ENCODE measurements at places on chromosomes 12 and 14.

GRCh38 chr12:110284597-110284996, 3.5 kb downstream of the ATP2A2 start:
- DNase-seq = no peak

DNA sequence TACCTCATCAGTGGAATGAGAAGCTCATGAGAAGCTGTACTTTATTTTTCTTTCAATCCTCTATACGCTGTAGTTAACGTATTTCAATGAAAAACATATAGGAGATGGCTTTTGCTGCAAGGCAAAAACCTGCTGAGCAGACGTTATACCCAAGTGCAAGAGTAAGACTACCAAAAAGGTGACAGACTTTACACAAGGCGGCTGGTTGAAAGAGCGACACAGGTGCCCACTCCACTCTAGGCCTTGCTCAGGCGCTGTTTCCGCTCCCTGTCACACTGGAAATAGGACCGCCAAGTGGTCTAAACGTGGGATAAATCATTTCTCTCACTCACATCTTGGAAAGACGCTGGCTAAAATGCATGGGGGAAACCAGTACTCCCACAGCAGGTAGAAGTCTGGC, 54.5 kb downstream of the PPP2R5C start:
- DNase-seq = no peak

GRCh38 chr12:69840727-69841126, 15.7 kb downstream of the MYRFL start:
- DNase-seq = no peak

DNA sequence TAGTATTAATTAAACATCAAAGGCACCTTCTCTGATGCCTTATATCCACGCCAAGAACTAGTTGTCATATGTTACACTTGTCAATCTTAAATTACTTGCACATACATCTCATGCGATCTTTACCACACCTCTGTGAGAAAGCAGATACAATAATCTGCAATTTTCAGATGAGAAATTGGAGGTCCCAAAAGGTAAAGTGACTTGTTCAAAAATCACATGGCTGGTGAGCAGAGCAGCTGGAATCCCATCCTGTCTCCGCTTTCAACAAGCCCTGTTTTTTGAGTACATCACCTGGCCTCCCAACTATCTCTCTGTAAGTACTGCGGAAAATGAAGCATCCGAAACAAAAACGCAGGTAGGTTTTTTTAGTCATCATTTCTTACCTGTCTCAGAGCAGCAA, 203.4 kb upstream of the FOXN3 start:
- no peak for DNase-seq

GRCh38 chr14:87233806-87234384, 759.1 kb downstream of the GALC start:
- no peak for DNase-seq

DNA sequence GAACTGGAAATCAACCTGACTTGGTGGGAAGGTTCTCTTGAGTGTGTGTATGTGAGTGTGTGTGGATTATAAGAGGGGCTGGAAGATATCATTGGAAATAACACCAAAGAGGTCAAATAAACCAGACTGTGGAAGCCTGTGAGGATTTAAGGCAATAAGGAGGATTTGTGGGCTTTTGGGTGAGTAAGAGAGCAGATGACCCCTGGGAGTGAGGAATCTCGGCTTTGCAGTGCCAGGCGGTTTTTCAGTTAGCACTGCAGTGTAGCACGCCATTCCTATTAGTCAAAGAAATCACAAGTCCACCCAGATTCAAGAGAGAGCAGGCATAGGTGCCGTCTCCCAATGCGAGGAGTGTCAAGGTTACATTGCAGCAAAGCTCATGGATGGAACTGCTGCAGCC, 63.3 kb downstream of the CALM1 start:
- DNase-seq = no peak

DNA sequence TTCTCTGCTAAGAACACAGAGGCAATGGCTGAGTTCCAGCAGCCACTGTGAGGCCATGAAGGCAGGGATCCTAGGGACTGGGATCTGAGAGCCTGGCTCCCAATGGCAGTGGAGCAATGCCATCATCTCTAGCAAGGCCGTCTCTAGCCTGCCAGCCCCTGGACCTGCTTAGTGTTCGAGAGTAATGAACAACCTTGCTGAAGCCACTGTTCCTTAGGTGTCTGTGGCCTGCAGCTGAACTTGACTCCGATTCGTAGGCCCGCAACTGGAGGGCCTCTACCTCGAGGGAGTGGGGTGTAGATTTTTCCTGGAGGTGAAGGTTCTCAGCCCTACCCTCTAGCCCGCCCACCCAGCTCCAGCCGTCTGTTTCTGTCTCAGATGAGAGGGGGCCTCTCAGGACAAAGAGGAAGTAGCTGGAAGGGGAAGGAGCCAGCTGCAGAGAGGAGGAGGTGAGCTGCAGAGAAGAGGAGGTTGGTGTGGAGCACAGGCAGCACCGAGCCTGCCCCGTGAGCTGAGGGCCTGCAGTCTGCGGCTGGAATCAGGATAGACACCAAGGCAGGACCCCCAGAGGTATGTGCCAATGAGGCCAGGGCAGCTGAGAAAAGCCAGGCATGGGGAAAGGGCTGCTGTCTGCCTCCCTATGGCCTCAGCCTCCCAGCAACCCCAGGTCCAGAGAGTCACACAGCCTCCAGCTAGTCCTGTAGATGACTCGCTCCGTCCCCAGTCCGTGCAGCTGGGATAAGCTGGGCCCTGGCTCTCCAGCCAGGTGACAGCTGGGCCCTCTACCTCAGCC, at the start of gene PLD4:
TSS of gene PLD4 (plus strand) at position 459 of the 793 bp plus-strand sequence. CDS start 2,262 bp downstream, outside the sequence.
- no peak for DNase-seq

DNA sequence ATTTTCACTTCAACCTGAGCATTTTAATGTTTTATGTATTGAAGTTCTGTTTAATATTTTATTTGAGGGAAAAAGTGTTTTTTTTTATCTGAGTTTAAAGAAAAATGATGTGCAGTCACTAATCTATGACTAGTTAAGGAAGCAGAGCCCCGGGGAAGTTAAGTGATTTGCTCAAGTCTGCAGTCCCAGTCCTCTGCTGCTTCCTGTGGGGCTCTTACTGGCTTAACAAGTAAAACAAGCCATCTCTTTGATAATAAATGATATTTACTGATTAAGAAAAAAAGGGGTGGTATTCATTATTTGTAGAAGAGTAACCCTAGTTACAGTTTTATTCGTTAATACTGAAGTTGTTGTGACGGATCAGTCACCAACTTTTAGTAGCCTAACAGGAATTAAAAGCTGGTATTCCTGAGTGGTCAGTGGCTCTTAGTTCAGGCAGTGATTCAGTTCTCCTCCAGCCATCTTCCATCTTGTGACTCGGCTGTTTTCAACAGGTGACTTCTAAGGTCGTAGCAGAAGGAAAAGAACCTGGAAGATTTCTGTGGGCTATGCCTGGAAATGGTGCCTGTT, 21.7 kb downstream of the BICDL1 start:
- no peak for DNase-seq

GRCh38 chr12:59634254-59634653, 38.4 kb downstream of the SLC16A7 start:
- no peak for DNase-seq

- DNase-seq = no peak
Measured at GRCh38 chr14:23568021-23568599, 519 bp upstream of the AP1G2 start.

GRCh38 chr14:41749429-41749828, 142.8 kb downstream of the LRFN5 start:
- DNase-seq = no peak

- no peak for DNase-seq
Measured at GRCh38 chr14:70527501-70528105, 7.2 kb downstream of the ADAM20 start.

GRCh38 chr12:52521568-52522266, 1.5 kb upstream of the KRT5 start:
- DNase-seq = no peak

- no peak for DNase-seq
Measured at GRCh38 chr12:109727746-109728726, 14.4 kb downstream of the FAM222A start.

DNA sequence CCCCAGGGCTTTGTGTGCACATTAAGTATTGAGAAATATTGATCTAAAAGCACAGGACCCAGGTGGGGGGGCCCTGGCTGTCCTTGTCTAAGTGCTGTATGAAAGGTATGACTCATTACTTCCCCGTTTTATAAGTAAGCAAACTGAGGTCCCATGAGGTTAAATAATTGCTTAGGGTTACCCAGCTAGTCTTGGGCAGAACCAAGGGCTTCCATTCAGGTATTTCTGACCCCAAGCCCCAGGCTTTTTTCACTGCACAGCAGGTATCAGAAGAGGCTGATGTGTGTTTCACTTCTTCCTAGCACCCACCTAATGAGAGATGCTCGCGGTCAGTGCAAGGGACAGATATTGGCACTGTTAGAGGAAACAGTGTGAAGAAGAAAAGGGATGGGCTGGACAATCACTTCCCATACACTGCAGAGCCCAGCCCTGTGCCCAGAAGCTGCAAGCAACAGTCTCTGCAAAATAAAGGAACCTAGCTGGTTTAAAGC, 4.7 kb upstream of the TC2N start:
- DNase-seq = no peak

DNA sequence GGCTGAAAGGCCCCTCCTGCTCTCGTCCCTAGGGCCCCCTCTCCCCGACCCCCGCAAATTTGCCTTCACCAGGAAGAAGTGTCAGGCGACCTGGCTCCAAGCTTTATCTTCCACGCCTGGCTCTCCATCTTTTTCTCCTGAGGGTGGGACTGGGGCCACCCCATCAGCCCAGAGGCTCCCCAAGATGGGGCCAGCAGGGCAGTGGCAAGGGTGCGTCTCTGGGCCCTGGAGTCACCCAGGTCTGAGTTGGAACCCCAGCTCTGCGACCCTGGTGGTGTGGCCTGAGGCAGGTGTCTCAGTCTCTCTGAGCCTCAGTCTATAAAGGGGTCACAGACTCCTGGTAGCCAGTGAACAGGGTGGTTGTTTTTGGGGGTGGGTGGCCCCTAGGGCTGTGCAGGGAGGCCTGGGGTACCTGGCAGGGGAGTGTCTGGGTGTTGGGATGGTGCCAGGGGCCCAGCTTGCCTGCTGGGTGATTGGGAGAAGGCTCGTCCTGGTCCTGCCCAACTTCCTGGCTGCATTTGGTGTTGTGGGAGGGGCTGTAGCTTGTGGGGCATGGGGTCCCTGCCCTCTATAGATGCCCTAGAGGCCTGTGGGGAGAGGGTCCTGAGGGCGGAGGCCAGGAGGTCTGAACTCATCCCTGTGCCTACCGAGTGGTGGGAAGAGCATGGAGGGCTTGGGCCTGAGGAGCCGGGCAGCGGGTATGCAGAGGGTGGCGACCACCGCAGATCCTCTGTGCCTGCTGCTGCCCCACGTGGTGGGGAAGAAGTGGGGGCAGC, 7.6 kb downstream of the KIF26A start:
- DNase-seq = no peak

GRCh38 chr12:104657726-104658484, 201.2 kb downstream of the CHST11 start:
- no peak for DNase-seq

GRCh38 chr12:49622501-49623141, 740 bp upstream of the PRPF40B start:
- no peak for DNase-seq

DNA sequence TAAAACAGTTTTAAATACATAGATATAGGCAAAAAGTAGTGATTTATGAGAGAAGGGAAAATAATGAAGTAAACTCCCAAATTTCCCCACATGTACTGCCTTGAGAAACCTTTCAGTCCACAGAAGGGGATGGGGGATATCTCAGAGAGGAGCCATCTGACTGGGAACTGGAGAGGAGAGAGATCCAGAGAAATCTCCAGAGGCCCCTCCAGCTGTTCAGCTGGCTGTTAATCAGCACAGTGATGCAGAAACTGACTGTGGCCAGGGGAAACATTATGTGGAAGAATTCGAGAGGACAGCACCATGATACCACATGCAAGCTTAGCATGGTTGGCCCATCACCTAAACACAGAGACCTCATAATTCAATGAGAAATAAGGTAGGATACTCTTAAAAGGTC, 1165.9 kb upstream of the TMEM132C start:
- no peak for DNase-seq

GRCh38 chr12:122003651-122004611, 17.8 kb upstream of the BCL7A start:
- no peak for DNase-seq

GRCh38 chr12:14883686-14884085, 2.0 kb downstream of the MGP start:
- DNase-seq = no peak

- no peak for DNase-seq
Measured at GRCh38 chr12:94791933-94792332, 141.6 kb upstream of the TMCC3 start.

- DNase-seq = no peak
Measured at GRCh38 chr14:95505030-95505589, 11.3 kb downstream of the SYNE3 start.

DNA sequence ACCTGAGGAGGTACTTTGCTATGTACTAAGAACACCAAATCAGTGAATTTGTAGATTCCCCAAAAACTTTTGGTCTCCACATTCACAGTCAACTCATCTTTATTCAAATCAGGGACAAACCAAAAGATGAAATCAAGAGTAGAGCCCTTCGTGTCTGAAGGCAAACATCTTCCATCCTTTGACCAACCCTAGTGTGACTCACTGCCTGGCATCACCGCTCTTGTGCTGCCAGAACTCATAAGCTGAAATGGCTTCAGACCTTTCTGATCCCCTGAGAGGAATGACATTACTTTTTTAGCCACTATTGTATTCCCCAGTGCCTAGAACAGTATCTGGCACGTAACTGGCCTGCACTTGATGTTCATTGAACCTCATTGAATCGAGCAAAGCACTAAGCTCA, 50.1 kb downstream of the GOLGA5 start:
- DNase-seq = no peak

GRCh38 chr14:77613201-77613600, 3.2 kb downstream of the SPTLC2 start:
- DNase-seq = no peak

- no peak for DNase-seq
Measured at GRCh38 chr12:120497524-120498150, 1.7 kb downstream of the DYNLL1 start.

DNA sequence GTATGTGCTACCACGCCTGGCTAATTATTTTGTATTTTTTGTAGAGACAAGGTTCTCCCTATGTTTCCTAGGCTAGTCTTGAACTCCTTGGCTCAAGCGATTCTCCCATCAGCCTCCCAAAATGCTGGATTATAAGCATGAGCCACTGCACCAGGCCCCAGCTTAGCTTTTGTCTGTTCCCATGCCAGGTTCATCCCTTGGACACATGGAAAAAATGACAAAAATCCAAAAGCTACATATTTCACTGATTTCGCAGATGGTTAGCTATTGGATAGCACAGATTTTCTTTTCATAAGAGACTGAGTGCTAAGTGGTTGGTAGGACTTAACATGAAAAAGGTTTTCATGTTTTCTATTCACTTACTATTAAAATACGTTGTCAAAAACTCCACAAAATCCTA, 286.6 kb upstream of the KITLG start:
- no peak for DNase-seq

GRCh38 chr12:1608713-1609119, 14.3 kb upstream of the FBXL14 start:
- no peak for DNase-seq

- no peak for DNase-seq
Measured at GRCh38 chr12:25017336-25017735, 68.4 kb upstream of the BCAT1 start.

Measured in anterior cingulate cortex (tissue), 58 donors.